ENCODE measurements at places on chromosomes 5 and 9.
A peak's percentile ranks its signal among the peaks of the same experiment; 100 is the strongest.

- DNase-seq = no peak
Measured at GRCh38 chr9:111896942-111897600, 457 bp downstream of the UGCG start.

GRCh38 chr9:38394416-38394815 lies 1.9 kb downstream of the ALDH1B1 start:
- DNase-seq = no peak

- no peak for DNase-seq
Measured at GRCh38 chr5:148697180-148697808, 43.0 kb upstream of the HTR4 start.

GRCh38 chr5:35246411-35246810 lies 16.1 kb upstream of the PRLR start:
- no peak for DNase-seq

- DNase-seq = no peak
Measured at GRCh38 chr5:135443161-135443960, 3.8 kb downstream of the DCANP1 start.

- no peak for DNase-seq
Measured at GRCh38 chr5:98975682-98976407, 47.0 kb upstream of the CHD1 start.

DNA sequence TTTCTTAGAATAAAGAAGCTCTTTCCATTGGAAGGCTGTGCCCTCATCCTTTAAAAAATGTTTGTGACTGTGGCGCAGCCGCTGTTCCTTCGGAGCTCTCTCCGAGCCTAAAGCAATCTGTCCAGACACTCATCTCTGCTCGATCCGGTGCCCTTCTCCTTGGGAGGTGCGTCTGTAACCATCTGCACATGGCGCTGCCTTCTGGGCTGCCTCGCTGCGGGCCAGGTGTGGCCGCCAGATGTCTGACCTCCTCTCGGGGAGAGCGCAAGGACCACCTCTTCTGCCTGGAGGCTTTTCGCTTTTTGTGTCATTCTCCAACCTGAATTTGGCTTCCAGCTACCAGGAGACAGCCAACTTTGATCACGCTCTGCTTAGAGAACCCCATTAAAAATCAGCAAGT lies 153.4 kb upstream of the PTCH1 start:
- no peak for DNase-seq

- DNase-seq = no peak
Measured at GRCh38 chr9:122192914-122193525, 33.3 kb downstream of the MORN5 start.

- DNase-seq = no peak
Measured at GRCh38 chr5:35163710-35164033, 66.6 kb downstream of the PRLR start.

GRCh38 chr5:54829676-54830535 lies 155.5 kb downstream of the ESM1 start:
- DNase-seq = no peak

- DNase-seq = no peak
Measured at GRCh38 chr9:16069249-16069648, 516.4 kb downstream of the CCDC171 start.

DNA sequence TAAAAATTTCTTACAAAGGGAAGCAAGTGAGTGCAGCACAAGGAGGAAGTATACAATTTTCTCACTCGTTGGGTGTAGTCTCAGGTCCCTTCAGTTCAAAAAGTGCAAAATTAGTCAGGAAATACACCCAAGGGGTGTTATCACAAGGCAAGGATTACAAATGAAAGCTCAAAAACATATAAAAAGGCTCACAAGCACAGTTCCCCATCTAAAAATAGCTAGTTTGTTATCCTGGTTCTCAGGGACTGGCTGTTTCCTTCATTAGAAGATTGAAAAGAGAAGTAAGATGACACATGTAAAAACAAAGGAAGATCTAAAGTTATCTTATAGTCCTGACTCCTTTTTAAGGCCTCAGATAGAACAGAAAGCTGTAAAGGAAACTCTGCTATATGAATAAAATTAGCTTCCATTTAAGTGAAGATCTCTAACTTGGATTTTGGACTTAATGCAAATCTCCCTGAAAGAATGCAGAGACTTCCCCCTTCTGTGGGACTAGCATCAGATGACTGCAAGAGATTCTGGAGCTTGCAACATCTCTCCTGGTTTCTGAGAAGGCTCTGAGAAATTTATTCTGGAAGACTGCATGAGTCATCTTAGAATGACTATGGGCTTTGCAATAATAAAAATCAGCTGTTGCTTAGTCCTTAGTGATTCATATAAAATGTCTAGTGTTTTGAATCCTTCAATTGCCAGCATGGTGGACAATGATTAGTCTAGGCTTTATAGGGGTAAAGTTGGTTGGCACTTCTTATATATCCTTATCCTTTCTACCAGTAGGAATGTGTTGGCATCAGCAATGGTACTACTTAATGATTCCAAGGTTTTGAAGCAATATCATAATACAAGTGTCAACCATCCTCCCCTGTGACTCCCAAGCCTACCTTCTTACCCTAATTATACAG lies 25.4 kb downstream of the DAB2 start:
- peak; percentile 97 for DNase-seq

DNA sequence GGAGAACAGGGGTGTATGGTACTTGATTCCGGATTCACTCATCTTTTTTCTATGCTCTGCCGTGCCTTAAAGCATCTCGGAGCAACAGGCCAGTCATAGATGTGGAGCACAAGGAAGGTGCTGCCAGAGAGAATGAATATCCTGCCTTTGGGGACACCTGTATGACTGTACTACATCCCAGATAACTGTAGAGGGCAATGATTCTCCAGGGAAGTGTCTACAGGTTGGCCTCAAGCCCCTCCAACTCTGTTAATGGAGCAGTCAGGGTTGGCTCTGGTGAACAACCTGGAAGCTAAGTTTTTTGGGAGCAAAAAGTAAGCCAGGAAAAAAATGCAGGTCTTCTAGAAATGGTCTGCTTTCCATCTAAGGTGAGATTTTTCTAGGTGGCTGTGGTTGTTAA lies 71.0 kb downstream of the NREP start:
- DNase-seq = no peak

- DNase-seq = no peak
Measured at GRCh38 chr5:159061834-159062474, 37.8 kb downstream of the EBF1 start.

- no peak for DNase-seq
Measured at GRCh38 chr5:65992630-65993029, 66.3 kb downstream of the ERBIN start.

DNA sequence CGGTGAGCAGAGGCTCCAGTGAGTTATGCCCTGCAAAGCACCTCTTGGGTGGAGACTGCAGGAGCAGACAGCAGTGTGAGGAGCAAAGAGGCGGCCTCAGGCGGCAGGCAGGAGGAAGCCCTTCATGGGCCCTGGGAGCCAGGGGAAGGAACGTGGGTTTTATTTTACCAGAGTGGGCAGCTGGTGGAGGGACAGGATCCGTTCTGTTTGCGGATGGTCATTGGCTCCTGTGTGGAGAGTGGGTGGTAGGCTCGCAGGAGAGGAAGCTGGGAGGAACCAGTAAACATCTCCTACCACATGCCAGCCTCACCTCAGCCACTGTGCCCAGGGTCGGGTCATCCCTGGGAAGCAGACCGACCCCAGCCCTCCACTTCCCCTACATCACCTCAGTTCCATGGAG lies 24.4 kb downstream of the HNRNPH1 start:
- no peak for DNase-seq

GRCh38 chr9:24144796-24145195 lies 318.8 kb upstream of the ELAVL2 start:
- DNase-seq = no peak

GRCh38 chr5:39678534-39678933 lies 253.8 kb upstream of the DAB2 start:
- no peak for DNase-seq

- no peak for DNase-seq
Measured at GRCh38 chr9:100229561-100229960, 123.2 kb downstream of the TEX10 start.

GRCh38 chr9:93294011-93294410 lies 110.1 kb downstream of the WNK2 start:
- no peak for DNase-seq

DNA sequence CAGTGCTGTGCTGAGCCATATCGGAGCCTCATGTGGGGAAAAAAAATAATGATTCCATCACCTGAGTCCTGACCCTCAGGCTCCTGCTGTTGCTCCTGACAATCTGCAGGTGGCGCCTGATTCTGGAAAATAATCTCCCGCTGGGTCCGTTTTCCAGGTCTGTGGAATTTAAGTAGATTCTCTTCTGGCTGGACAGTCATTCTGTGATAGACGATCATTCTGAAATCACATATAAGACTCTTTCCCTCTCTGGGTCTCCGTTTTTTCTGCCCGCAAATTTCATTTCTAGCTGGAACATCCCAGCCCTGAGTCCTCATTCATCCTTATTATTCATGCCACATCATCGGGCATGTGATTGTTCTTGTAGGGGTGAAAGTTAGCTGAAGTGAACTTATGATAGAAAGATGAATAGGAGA lies 22.1 kb upstream of the STXBP1 start:
- peak; percentile 74 for DNase-seq

DNA sequence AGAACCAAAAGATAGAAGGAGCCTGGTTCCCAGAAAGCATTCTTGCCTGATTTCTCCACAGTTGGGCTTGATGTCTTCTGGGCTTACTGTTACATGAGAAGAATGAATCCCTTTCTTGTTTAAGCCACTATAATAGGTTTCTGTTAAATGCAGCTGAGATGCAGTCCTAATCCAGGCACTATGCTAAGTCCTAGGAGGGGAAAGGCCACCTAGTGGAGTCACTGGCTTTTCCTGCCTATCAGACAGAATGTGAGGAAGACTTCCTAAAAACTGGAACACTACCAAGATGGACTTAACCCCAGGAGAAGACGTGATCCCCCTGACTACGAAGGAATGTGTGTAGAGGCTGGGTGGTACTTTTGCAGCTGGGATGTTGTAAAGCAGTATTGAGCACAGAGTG lies 34.3 kb upstream of the FSD1L start:
- DNase-seq = peak; percentile 12

DNA sequence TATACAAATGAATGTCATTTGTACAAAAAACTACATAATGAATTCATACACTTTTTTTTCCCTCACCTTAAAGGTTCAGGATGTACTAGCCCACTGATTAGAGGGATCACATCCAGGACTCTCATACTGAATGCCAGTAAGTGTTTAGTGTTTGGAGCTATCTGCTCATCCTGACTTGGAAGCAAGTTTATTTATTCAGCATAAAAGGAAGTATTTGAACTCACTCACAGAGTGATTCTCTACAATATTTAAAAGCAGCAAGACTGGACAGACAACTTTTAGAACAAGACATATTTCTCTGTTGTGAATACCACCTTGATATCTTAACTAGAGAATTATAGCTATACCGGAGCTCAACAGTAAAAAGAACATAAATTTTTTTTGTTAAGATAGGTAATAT lies 14.8 kb upstream of the IQGAP2 start:
- no peak for DNase-seq
